ENCODE measurements at places on chromosomes 2 and 18.
A peak's percentile ranks its signal among the peaks of the same experiment; 100 is the strongest.

GRCh38 chr2:151206446-151206968 lies 55.2 kb downstream of the RBM43 start:
- DNase-seq: no peak

DNA sequence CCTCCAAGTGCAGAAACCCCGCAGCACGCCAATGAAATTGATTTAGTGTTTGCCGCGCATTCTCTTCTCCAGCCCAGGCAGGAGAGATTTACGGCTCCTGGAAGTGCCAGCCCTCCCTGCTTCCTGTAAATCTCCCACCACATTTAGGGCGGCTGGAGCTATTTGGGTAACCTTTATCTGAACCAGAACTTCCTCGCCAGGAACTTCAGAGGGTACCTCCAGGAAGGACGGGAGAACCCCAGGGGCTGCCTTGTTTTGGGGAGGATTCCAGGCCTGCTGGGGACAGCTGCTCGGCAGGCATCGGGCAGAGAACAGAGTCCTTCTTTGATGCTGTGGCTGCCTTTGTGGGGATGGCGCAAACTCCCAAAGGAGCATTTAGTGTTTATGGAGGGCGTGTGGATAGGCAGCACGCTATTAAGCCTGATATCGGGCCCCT lies 122.0 kb upstream of the MYCN start:
- no peak for DNase-seq

- DNase-seq: no peak
Observed at GRCh38 chr2:137300987-137301386, 535.6 kb downstream of the THSD7B start.

DNA sequence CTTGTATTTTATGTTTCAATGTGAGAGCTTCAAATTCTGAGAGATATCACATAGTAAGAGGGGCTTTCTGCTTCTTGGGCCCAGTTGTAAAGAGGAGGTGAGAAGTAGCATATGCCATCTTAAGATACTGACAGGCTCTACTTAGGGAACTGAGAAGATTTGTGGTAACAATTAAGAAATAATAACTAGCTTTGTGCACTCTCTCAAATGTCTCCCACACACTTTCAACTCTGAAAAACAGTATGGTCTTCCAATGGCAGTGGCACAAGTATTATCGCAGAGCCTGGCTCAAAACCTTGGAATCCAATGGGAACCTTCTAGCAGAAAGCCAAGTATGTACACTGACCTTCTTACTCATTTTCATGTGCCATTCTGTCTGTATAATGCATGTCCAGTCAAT lies 80.3 kb upstream of the FAM237A start:
- no peak for DNase-seq

DNA sequence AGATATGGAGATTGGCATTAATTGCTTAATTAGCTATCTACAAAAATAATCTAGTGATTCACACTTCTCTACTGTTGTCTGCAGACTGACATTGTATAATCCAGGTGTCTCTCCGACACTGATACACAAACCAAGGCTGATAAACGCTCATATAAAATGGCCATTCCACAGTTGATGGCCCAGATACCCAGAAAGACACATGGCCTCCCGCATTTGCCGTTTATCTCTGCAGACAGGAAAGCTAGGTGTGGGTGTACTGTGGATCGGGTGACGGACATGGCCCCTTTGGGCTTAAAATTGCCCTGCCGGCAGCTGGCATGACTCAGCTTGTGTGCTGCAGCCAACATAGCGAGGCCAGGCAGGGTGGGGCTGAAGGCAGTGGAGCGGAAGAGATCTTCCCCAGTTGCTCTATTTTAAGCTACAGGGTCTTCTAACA lies 18.5 kb downstream of the PMAIP1 start:
- peak; percentile 37 for DNase-seq

GRCh38 chr2:233668605-233669260 lies 3.0 kb upstream of the UGT1A9 start:
- no peak for DNase-seq

GRCh38 chr2:36773947-36774346 lies 77.4 kb downstream of the VIT start:
- no peak for DNase-seq

DNA sequence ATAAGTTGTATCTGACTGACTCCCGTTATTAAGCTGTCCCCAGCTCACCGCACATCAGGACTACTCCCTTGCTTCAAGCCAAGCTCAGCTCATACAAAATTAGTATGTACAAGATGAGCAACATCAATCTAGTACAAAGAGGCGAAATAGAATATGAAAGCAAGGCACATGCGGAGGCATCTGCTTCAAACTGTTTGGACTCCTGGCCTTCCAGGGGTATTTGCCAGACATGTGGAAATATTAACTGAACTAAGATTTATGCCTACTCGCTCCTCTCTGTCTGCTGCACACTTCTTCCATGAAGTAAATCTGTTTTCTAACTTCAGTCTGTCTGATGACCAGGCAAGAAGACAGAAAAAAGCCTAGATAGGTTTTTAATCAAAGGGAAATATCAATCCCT lies 499.8 kb downstream of the PID1 start:
- no peak for DNase-seq

DNA sequence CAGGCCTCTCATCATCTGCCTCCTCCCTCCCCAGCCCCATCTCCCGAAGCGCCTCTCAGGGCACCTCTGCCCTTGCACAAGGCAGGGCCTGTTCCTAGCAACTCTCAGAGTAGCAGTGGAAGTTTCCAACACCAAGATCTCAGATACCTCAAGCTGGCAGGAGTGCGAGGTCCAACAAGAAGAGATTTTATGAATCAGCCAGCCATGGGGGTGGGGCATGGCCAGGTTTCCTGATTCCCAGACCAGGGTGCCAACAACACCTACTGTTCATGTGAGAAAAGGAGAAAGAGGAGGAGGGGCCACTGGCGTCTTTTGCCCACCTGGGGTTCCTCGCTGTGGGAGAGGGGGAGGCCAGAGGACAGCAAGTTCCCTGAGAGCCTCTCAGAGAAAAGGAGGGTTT lies 6.6 kb upstream of the STEAP3 start:
- DNase-seq: no peak

DNA sequence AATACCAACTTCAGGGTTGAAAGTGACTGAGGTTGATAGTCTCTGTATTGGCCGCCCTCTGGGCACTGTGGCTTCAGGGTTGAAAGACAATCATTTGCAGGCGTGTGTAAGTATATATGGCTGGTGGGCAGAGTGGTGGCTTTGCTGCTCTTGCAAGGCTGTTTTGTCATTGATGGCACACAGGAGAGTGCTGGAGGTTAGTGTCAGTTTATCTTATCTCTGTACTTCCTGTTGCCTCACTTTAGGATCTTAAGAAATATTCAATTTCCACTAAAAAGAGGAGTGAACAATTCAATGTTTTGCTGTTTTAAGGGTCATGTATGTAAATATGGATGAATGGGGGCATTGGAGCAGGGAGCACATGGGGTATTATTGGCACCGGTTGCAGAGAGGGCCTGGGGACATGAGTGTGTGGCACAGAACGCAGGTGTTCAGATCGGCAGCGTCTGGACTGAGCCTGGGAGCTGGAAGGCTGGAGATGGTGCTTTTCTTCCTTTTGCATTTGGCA lies 51.5 kb downstream of the NCK2 start:
- no peak for DNase-seq

GRCh38 chr2:176106581-176107539 lies at the start of gene HOXD11:
HOXD11 (plus strand) TSS chr2:176107280; CDS start chr2:176107356, 76 bp downstream.
- DNase-seq: no peak
